ENCODE measurements at places on chromosomes 5 and 9. TPM values are rescaled to one million over a fixed set of nuclear protein-coding genes. Genes with fewer than 3 reads are reported as not detected.

The IL13 gene
- polyA plus RNA-seq = not detected

The PRRX2 gene
- 4.5 TPM for polyA plus RNA-seq

GRCh38 chr9:86508208-86508903 lies 154.1 kb upstream of the TUT7 start:
- DNase-seq = no peak

GRCh38 chr5:174327317-174327864 lies 281.9 kb downstream of the NSG2 start:
- DNase-seq = no peak

DNA sequence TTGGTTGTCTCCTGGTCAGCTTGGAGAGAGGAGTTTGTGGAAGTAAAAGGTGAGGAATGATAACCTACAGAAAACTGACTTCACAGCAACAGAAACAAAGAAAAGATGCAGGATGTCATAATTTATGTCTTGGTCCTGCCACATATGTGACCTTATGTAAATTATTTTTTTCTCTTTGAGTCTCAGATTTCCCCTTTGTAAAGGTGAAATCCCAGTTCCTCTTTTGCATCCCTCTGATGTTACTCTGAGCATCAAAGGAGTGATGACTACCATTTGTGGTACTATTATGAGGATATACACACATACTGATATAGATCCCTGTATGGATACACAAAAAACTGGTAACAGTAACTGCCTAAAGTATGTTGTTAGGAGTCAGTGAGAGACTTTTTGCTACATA lies 1.4 kb upstream of the THG1L start:
- no peak for DNase-seq

GRCh38 chr5:158177146-158177545 lies 318.2 kb upstream of the CLINT1 start:
- no peak for DNase-seq

- no peak for DNase-seq
These were observed 78.9 kb upstream of the RPS23 start for GRCh38 chr5:82356808-82357671.

DNA sequence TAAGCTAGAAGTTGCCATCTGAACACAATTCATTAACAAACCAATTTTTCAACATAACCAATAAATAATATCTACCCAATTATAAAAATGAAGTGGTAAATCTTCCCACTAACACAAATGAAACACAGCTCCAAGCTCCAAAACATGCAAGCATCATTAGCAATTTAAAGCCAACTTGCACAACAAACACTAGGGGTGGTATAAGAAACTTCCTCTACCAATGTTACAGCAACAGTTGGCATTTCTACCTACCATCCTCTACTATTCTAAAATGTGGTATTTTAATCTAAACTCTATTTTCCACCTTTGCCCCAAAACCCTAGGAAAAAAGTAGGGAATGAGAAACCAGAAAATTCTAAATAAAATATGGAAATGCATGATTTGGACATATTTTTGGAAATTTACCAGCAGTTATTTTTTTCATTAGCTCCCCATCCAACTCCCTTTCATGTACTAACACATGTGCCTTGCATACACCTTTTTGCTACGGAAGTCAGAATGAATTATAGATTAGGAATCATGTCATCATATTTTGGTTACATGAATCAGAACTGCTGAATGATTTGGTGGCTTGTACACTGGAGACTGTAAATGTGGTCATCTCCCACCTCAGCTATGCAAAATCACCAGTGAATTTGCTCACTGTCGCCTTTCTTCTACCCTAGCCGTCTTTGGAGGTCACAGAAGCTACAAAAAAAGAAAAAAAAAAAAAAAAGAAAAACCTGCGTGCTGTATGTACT lies 4.1 kb downstream of the NR6A1 start:
- no peak for DNase-seq

The PCDHGA9 gene
- polyA plus RNA-seq = 3.3 TPM
